ENCODE measurements at places on chromosomes 6 and 20. TPM values are rescaled to one million over a fixed set of nuclear protein-coding genes. Genes with fewer than 3 reads are reported as not detected.

SLC52A3 gene
- 6.4 TPM for total RNA-seq

DNA sequence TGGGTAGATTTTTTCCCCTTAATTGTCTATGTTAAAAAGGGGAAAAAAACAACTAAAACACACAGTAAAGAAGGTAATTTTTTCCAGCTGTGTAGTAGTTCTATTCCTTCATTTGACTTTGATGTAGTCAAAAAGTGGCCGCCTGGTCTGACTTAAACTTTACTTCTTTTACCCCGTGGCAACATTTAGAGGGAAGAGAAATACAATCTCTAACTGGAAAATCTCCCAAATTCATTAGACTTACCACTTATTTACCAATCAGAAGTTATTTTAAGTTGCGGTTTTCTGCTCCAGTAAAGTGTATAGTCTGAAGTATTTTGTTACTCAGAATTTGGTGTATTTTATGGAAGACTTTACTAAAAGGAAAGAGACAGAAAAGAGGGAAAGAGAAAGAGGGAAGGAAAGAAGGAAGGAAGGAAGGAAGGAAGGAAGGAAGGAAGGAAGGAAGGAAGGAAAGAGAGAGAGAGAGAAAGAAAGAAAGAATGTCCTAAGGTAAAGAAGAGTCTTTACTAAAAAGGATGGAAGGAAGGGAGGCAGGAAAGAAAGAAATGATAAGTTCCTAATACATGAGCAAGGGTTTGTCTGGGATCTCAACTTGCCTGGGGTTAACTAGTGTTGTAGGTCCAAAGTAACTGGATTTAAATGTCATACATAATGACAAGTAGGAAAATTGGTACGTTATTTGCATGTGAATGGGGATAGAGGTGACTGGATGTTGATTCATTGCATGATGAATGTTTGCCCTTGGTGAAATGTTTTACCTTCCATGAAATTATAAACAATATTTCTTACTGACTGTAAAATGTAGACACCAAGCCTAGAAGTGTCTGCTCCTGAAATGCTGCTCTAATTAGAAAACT lies 135.1 kb downstream of the SAMD5 start:
- no peak for DNase-seq

GRCh38 chr6:70413992-70414494 lies 735 bp downstream of the FAM135A start:
- DNase-seq = no peak

DNA sequence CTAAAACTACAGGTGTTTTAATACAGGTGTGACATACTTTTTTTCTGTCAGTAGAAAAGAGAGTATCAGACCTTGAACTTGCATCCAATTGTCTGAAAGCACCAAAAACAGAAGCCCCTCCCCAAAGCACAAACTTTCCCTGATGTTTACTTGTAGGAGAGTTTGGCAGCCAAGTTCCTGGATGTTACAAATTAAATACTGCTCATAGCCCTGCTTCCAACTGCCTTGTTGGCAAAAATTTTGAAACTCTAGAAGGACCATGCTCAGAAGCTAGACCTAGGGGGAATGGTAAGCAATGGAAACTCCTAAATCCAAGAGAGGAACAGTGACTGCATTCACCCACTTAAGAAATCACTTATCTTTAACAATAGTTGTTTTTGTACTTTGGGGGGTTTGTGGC lies 17.0 kb upstream of the ARG1 start:
- DNase-seq = no peak

Measured in Panc1 (cell line).